ENCODE measurements at places on chromosomes 1 and 21.

- no peak overlapping the region for H3K27ac ChIP-seq
- H3K27me3 ChIP-seq = no peaks in the 10 kb centered on the region
- H3K4me3 ChIP-seq = no peak overlapping the region
- no peaks in the 10 kb centered on the region for H3K36me3 ChIP-seq
- no peaks in the 10 kb centered on the region for H3K4me1 ChIP-seq
Measured at GRCh38 chr1:191866155-191866554, 292.1 kb upstream of the RGS18 start.

GRCh38 chr1:244074559-244075171 is 23.6 kb downstream of the ZBTB18 start:
- no peaks in the 10 kb centered on the region for H3K36me3 ChIP-seq
- peak; percentile 38 for DNase-seq
- no peaks in the 10 kb centered on the region for H3K27me3 ChIP-seq
- peaks cover 42% of the 10 kb centered on the region for H3K4me1 ChIP-seq

DNA sequence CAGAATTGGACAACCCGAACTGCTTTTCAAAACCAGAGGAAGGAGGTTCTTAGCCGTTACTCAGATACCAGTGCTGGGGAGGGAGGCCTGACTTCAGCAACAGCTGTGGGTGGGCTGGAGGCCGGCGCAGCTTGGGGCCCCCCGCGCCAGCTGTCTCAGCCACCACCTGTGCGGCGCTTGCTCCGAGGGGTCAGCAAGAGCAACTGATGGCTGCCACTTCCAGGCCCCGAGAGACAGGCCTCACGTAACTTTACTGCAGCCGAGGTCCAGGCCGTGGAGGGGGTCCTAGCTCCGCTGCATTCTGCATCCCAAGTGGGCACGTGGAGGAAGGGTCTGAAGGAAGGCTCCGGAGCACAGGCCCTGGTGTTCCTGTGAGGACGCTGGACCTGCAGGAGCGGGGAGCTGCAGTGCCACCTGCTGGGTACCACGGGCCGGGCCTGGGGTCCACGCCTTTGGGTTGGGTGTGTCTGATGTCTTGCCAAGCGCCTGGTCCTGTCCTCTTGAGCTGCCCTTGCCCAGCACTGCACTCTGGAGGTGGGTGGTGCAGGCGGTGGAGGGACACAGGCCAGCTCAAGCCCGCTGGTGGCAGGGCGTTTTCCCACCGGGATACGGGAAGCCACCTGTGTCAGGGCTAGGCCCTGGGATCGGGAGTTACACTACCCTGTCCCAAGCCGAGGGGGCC is 9.8 kb downstream of the THAP3 start:
- no peak overlapping the region for H3K4me3 ChIP-seq
- H3K36me3 ChIP-seq = peaks cover 9% of the 10 kb centered on the region
- H3K27ac ChIP-seq = no peak overlapping the region
- no peaks in the 10 kb centered on the region for H3K27me3 ChIP-seq

- no peaks in the 10 kb centered on the region for H3K4me1 ChIP-seq
- H3K27ac ChIP-seq = no peak overlapping the region
- H3K4me3 ChIP-seq = no peak overlapping the region
Measured at GRCh38 chr1:231972111-231972445, 345.5 kb downstream of the DISC1 start.

DNA sequence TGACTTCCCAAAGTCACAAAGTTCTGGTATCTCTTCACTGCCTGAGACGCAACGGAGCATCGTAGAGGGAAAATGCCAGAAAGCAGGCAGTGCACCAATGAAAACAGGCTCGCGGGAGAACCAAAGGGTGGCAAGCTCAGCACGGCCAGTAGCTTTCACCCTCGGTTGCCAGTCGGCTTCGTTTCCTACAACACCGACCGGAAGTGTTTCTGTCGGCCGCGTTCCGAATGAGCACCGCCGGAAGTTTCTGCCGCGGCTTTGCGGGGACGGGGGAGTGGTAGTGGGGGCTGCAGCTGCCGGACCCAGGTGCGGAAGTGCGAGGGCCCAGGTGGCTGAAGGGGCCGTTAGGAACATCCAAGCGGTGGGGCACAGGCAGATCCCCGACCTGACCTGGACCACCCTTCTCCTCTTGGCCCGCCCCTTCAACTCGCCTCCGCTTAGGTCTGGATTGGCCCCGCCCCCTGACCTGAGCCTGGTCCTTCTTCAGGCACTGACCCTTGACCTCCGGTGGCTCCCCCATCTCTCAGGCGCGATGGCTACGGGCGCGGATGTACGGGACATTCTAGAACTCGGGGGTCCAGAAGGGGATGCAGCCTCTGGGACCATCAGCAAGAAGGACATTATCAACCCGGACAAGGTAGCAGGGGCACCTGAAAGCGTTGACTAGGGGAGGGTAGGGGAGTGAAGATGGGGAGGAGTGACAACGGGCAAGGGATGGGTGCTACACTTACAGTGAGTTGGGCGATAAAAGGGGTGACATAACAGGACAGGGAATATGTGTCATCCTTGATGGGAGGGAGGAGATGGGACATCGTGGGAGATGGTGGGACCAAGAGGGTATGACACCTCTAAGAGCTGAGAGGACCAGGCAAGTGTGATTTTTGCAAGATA is at the start of gene DMAP1:
DMAP1 (plus strand) TSS at position 250 of the 891 bp plus-strand sequence; CDS start at position 533, 283 bp downstream.
- H3K4me1 ChIP-seq = peaks cover 20% of the 10 kb centered on the region
- H3K27me3 ChIP-seq = no peaks in the 10 kb centered on the region
- H3K27ac ChIP-seq = peak within 1 kb of the TSS; percentile 69
- DNase-seq = peak; percentile 89
- H3K4me3 ChIP-seq = peak within 1 kb of the TSS; percentile 89

- H3K27me3 ChIP-seq = no peaks in the 10 kb centered on the region
- no peak for DNase-seq
- no peaks in the 10 kb centered on the region for H3K4me1 ChIP-seq
- H3K36me3 ChIP-seq = no peaks in the 10 kb centered on the region
- no peak overlapping the region for H3K4me3 ChIP-seq
Measured at GRCh38 chr21:14318578-14318977, 64.4 kb downstream of the HSPA13 start.

DNA sequence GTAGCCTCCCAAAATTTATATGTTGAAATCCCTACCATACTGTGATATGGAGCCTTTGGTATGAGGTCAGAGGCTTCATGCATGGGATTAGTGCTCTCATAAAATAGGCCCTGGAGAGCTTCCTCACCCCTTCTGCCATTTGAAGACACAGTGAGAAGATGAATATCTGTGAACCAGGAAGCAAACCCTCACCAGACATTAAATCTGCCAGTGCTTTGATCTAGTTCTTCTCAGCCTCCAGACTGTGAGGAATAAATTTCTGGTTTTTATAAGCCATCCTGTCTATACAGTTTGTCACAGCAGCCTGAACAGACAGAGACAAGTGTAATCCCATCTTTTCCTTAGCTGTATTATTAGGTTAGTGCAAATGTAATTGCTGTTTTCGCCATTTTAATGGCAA is 88.4 kb downstream of the OLFML2B start:
- H3K27ac ChIP-seq = no peak overlapping the region
- no peak for DNase-seq
- H3K27me3 ChIP-seq = no peaks in the 10 kb centered on the region
- H3K4me1 ChIP-seq = peaks cover 46% of the 10 kb centered on the region
- H3K4me3 ChIP-seq = no peak overlapping the region
- no peaks in the 10 kb centered on the region for H3K36me3 ChIP-seq

GRCh38 chr1:160206036-160206389 is 829 bp downstream of the PEA15 start:
- peak overlapping the region; percentile 69 for H3K27ac ChIP-seq
- peaks cover 13% of the 10 kb centered on the region for H3K4me1 ChIP-seq
- H3K27me3 ChIP-seq = no peaks in the 10 kb centered on the region
- DNase-seq = peak; percentile 44
- no peaks in the 10 kb centered on the region for H3K36me3 ChIP-seq
- peak overlapping the region; percentile 71 for H3K4me3 ChIP-seq

GRCh38 chr1:34884961-34885360 is 25.4 kb upstream of the SMIM12 start:
- H3K27me3 ChIP-seq = peaks cover 14% of the 10 kb centered on the region
- peaks cover 6% of the 10 kb centered on the region for H3K4me1 ChIP-seq
- H3K4me3 ChIP-seq = no peak overlapping the region

- H3K36me3 ChIP-seq = no peaks in the 10 kb centered on the region
- no peaks in the 10 kb centered on the region for H3K27me3 ChIP-seq
- no peak overlapping the region for H3K27ac ChIP-seq
- DNase-seq = no peak
- no peak overlapping the region for H3K4me3 ChIP-seq
Measured at GRCh38 chr1:30694280-30695175, 28.9 kb downstream of the MATN1 start.

DNA sequence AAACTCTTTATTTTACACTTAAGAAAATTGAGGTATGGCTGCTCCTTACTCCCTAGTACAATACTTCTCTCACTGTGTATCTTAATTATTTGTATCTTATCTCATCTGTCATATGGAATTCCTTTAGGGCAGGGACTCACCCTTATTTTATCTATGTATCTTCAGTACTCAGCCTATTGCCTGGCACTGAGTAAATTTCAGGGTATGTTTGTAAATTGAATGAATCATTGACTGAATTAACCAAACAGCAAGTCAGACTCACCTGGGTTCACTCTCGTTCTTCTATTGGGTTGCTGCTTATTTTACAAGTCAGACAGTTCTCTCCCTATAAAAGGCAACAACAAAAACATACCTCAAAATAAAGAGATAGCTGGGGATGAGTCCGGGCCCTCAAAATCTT is 63.8 kb downstream of the LAMC1 start:
- H3K4me3 ChIP-seq = no peak overlapping the region
- H3K27ac ChIP-seq = no peak overlapping the region
- no peaks in the 10 kb centered on the region for H3K4me1 ChIP-seq
- no peaks in the 10 kb centered on the region for H3K27me3 ChIP-seq
- DNase-seq = no peak

GRCh38 chr21:26834181-26834905 is 10.9 kb downstream of the ADAMTS1 start:
- H3K27ac ChIP-seq = no peak overlapping the region
- H3K4me1 ChIP-seq = no peaks in the 10 kb centered on the region
- H3K27me3 ChIP-seq = no peaks in the 10 kb centered on the region
- DNase-seq = no peak

DNA sequence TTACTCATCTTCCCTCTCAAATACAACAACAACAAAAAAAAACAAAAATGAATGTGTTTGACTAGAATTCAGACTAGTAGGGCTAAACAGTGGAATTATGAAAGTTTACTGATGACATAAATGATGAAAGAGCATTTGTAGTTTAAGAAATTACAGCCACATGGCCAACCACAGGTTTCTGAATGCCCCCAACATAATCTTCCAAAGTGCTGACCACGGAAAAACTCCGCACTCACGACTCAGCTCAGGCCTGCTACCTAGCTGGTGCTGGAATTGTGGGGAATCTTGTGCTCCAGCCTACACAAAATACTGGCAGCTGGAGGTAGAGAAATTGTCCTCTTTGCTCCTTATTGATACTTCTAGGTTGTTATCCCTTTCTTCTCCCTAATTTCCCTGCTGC is 23.6 kb upstream of the TBX15 start:
- no peaks in the 10 kb centered on the region for H3K36me3 ChIP-seq
- H3K4me3 ChIP-seq = no peak overlapping the region
- no peak for DNase-seq
- H3K27ac ChIP-seq = no peak overlapping the region

DNA sequence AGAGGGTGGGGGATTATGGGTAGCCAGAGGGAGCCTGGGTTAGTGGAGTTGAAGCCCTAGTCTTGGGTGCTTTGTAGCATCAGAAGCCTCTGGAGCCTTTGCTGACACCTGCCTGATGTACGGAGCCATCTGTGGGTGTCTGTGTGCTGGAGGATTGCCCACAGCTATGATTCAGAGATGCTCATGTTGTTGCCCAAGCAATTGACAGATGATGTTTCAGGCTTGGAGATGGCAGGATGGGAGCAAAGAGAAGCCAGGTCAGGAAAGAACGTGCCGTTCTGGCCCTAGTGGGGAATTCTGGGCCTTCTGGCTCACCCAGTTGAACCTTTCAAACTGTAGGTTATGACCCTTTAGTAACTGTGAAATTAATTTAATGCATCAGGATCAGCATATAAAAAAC is 27.6 kb downstream of the COQ8A start:
- H3K36me3 ChIP-seq = peaks cover 3% of the 10 kb centered on the region
- H3K27ac ChIP-seq = no peak overlapping the region
- H3K4me3 ChIP-seq = no peak overlapping the region

- no peaks in the 10 kb centered on the region for H3K27me3 ChIP-seq
- H3K27ac ChIP-seq = no peak overlapping the region
- no peaks in the 10 kb centered on the region for H3K36me3 ChIP-seq
- no peaks in the 10 kb centered on the region for H3K4me1 ChIP-seq
- no peak overlapping the region for H3K4me3 ChIP-seq
Measured at GRCh38 chr1:161082996-161083747, 6.2 kb downstream of the NECTIN4 start.

All from CD8-positive, alpha-beta memory T cell (primary cell).